ENCODE measurements at places on chromosomes 6 and 20. TPM values are rescaled to one million over a fixed set of nuclear protein-coding genes. Genes with fewer than 3 reads are reported as not detected.
A peak's percentile ranks its signal among the peaks of the same experiment; 100 is the strongest.

GRCh38 chr6:33880104-33880678 lies 76.4 kb upstream of the MLN start:
- no peak for DNase-seq

DNA sequence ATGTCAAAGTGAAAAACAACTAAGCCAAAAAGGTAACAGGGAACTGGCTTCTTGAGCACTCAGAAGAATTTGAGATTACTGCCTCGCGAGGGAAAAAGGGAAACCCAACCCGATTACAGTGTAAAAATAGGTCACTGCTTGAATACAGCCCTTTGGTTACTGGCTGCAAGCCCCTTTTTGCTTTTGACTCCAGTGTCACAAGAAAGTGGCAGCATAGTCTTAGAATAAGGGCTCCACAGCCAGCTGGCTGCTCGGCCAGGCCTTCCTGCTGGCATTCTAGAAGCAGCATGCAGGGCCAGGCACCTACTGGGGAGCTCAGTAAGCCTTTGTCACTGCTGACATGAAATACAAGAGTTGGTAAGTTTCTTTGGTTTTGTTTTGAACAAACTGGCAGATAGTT lies 83.0 kb downstream of the ZHX3 start:
- DNase-seq: no peak

- DNase-seq: no peak
These were observed 96.0 kb upstream of the PRDM1 start for GRCh38 chr6:105990151-105990550.

DNA sequence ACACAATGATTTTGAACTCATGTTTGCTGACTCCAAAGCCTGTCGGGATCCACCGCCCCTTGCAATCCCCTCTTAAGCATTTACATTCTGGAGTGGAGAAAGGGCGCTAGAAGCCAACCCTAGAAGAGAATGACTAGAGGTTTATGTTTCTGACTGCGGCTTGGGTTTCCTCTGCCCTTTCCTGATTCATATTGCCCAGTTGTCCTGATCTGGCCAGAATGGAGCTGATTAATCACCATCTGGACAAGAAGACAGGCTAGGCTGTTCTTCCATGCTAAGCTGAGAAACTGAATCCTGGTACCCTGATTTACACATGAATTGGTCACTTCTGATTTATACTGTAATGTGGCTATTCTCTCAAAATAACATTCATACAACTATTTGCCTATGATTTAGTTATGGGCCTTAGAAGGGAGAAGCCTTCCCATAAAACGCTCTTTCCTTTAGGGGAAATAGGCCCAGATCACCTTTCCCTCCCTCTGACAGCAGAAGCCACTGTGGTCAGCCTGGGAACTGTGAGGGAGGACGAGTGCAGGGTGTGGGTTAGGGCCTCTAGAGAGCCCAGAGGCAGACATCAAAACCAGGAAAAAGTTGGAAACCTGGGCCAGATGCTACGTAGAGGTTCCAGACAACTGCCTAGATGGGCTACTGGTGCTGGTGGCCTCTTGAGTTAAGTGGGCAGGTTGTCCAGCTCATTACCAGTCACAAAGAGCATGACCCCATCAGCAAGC lies 199.2 kb upstream of the PRDM1 start:
- DNase-seq: no peak

- DNase-seq: no peak
These were observed 14.8 kb upstream of the MAS1L start for GRCh38 chr6:29502597-29502996.

GRCh38 chr20:6579824-6580223 lies 187.7 kb upstream of the BMP2 start:
- DNase-seq: no peak

GRCh38 chr6:53310771-53311585 lies 37.8 kb downstream of the ELOVL5 start:
- DNase-seq: no peak

GRCh38 chr6:37141281-37142049 lies 28.5 kb upstream of the PIM1 start:
- peak; percentile 67 for DNase-seq

DNA sequence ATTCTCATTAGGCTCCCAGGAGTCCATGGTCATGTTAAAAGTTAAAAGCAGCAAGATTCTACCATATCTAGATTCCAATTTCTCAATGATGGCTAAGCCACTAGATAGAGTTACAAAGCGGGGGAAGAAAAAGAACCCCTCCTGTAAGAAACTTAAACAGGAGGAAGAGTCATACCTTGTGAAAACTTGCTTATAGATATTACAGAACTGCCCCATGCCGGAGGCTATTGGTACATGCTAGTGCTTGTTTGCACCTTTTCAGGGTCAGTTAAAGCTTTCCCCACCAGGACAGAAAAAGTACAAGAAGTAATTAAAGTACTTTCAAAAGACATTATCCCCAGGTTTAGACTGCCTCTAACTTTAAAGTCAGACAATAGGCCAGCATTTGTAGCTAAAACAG lies 15.5 kb upstream of the GSTA3 start:
- no peak for DNase-seq

DNA sequence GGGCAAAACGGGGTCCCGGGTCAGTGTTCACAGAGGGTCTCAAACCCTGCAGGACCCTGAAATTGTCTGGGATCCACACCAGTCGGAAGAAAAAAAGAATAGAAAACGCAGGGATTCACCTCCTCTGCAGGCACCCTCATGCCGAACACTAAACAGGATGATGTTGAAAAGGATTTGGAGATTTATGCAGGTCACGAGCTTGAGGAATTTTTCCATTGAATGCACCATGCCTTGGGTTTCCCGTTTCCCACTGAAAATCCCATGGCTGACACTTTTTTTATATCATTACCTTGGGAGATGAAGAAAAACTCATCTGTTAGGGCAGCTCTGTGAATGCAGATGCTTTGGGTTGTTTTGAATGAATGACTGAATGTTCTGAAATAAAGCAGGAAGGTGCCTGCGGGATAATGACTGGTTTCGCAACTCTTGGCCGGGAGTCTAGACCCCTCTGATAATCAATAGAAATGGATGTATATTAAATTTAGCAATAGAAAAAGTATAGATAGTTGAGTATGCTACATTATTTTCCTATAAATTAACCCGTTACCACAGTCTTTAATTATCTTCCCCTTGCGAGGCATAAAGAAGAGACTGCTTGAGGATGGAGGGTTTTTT lies 147.5 kb upstream of the AFDN start:
- no peak for DNase-seq

GRCh38 chr20:46816886-46817638 lies 77.6 kb upstream of the EYA2 start:
- DNase-seq: no peak

DNA sequence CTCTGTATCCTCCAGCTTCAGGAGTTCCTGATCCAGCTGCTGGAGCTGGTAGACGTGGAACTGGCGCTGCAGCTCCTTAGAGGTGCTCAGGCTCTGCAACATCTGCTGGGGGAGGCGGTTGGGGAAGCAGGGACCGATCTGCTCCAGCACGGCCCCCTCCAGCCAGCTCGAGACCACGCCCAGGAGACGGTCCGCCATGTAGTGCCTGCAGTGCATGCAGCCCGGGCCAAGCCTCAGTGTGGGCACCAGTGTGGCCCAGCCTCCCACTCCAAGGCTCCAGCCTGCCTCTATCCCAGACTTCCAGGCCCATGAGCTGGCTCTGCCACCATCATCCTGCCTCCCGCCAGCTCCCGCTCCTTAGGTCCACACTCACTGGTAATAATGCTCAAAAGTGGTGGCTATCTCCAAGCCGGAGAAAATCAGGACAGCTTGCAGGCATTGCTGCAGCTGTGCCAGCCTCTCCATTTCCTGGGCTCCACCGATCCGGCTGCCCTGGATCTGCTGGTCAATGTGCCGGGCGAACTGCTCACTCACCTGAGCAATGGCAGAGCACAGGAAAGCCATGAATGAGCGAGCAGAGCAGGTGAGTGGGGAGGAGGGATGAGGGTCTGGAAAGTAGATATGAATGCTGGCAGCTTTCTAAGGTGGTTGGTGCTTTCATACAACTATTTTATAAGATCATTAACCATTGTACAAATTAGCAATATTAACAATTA lies 13.0 kb downstream of the CUL7 start:
- no peak for DNase-seq

- DNase-seq: no peak
These were observed 70.2 kb downstream of the SNX9 start for GRCh38 chr6:157893238-157893637.

- no peak for DNase-seq
These were observed 90.8 kb downstream of the GMPR start for GRCh38 chr6:16329233-16329632.

DNA sequence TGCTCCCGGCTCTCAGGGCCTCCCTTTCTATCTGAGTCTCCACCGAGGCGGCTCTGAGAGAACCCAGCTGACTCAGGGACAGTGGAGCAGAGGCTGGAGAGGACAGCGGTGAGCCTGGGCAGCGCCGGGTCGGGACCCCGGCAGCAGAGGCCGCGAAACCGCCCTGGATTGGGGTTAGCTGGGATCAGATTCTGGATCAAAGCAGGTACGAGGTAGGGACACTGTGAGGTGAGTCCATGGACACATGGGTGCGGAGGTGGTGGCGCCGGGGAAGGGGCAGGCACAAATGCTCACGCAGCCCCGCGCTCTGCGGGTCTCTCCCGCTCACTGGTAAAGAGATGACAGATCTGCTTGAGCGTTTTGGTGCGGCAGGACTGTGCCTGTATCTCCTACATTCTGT lies 146.4 kb upstream of the GGTLC1 start:
- DNase-seq: no peak

GRCh38 chr6:15662326-15663129 lies at the start of gene DTNBP1:
DTNBP1 (minus strand) TSS chr6:15663028; CDS start chr6:15662869, 159 bp downstream.
- DNase-seq: peak; percentile 79

DNA sequence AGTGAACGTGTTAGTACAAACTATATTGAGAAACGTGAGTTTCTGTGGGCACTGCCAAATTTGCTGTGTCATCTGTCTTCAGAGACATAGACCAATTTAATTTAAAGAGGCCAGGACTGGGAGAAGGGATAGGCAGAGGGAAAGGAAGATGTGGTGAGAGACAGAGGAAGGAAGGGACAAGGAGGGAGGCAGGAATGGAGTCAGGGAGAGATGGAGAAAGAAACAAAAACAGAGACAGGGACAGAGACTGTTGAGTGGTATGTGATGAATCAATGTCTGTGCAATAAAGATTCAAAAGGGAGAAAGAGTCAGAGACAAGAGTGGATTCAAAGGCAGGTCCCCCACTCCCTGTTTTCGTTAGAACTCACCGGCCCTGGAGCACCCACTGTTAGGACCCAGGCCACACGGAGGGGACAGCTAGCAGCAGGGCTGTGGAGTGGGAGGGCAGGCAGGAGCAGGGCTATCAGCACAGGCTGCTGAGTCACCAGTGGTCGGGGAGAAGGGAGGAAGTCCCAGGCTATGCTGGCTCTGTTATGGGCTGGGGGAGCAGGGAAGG lies 51.6 kb upstream of the CHD6 start:
- DNase-seq: no peak

DNA sequence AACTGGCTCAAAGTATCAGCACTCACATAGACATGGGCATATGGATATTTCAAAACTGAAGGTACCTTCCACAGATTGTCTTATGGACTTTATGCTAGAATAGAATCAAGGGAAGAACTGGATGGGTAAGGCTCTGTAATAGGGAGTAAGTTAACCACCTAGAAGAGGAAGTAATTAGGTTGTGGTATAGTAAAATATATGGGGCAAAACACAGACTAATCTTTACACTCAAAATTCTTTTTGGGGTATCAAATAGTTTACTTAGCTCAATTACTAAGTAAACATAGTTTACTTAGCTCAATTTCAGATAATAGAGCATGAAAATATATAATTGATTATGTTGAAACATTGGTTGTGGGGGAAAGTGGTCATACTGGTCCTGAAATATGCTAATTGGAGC lies 94.2 kb upstream of the ATXN1 start:
- DNase-seq: no peak

DNA sequence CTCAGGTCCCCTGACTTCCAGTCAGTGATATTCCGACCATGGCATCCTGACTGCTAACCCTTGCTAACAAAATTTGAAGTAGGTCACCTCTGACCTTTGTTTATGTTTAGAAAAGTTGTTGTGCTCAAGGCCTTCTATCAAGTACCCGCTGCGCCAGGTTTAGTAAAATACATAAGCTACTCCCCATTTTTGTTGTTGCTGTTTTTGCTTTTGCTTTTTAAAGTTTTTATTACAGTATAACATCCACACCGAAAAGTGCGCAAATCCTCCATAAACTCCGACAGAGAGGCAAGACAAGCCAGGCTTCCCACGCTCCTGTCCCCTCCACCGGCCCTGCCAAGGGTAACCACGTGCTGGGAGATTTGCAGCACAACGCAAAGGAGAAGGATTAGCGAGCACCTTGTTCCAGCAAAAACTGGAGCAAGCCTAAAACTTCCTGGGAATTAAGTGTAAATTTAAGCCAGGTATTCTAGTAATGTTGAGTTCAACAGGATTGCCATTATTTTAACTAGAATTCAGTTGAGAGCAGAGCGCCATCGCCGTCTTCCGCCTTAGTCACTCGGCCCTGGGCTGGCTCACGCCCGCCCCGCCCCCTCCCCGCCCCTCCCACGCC lies 17.8 kb upstream of the HMGN4 start:
- peak; percentile 78 for DNase-seq

GRCh38 chr20:24745617-24746350 lies 203.3 kb upstream of the CST7 start:
- no peak for DNase-seq

DNA sequence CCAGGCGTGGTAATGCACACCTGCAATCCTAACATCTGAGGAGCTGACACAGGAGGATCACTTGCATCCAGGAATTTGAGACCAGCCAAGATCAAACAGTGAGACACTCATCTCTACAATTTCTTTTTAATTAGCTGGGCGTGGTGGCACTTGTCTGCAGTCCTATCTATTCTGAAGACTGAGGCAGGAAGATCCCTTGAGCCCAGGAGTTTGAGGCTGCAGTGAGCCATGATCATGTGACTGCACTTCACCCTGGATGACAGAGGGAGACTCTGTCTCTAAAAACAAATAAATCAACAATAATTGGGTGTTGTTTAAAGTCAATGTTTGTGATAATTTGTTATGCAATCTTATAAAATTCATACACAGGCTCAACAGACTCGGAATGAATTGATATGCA lies 18.0 kb upstream of the HLA-A start:
- no peak for DNase-seq

DNA sequence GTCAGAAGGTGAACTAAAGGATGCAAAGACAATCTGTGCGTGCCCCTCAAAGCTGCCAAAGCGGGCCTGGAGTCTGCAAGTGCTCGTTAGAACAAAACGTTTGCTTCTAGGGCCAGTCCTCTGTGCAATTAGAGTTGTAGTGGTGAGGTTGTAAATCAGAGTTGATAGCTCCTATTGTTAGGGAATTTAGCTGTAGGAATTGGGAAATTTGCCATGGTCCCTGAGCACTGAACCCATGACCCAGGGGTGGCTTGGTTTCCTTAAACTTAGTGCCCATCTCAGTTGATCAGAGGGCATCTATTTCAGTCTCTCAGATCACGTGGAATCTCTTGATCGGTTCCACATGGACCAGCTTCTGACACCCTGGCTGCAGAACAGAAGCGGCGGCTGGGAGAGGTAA lies 18.8 kb upstream of the RPS6KA2 start:
- no peak for DNase-seq

IL22RA2 gene
- polyA plus RNA-seq: not detected

EDN1 gene
- 6.2 TPM for polyA plus RNA-seq

COL21A1 gene
- 82.6 TPM for polyA plus RNA-seq

RAB44 gene
- polyA plus RNA-seq: not detected

RFX6 gene
- not detected for polyA plus RNA-seq

MMUT gene
- 10.0 TPM for polyA plus RNA-seq

POM121L2 gene
- not detected for polyA plus RNA-seq

TGM3 gene
- not detected for polyA plus RNA-seq

SGK2 gene
- polyA plus RNA-seq: 2.3 TPM

MARCKS gene
- 318 TPM for polyA plus RNA-seq

SIRPB1 gene
- polyA plus RNA-seq: 0.76 TPM

CLVS2 gene
- 0.32 TPM for polyA plus RNA-seq
